ENCODE measurements at places on chromosomes 1 and 21. TPM values are rescaled to one million over a fixed set of nuclear protein-coding genes. Genes with fewer than 3 reads are reported as not detected.

DNA sequence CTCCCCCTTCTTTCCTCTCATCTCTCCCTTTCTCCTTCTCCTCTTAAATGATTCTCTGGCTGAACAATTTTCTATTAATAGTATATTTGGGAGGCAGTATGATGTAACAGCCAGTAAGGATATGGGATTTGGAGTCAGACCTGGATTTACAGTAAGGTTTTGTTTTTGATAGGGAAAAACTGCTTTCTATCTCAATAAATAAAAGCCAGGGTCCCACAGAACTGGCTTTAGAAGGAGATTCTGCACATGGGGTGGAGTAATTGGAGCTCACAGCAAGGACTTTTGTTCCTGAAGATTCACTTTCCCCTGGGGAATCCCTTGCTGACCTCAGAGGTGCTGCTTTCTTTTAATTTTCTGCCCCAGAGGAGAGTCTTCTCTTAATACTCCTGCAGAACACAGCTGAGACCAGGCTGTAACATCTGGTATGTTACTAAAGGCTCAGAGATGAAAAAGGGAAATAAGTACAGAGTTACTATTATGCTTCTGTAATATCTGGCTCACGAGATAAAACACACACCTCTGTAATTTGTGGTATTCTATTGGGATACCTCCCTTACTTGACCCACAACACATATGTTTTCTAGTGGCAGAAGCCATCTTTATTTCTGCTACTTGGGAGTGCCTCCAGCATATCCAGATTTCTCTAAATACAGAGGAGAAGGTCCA lies 13.4 kb downstream of the EPB41 start:
- no peak for DNase-seq

- DNase-seq: no peak
Measured at GRCh38 chr1:95948023-95948422, 714.0 kb downstream of the RWDD3 start.

DNA sequence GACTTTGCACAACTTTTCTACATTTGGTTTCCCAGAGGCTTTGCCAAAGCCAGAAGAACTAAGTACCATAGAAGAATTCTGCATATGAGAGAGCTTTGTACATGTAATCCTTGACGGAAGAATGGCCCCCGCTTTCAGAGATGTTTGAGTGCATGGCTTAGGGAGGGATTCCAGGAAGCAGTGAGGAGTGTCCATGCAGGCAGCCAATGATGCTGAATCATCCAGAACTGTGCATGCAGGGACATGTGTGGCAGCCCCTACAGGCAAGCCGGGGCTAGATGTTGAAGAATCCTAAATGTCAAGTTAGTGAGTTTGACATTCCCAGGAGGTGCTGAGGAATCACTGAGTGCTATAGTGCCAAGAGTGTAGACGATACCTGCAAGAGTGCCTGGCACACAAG lies 9.9 kb upstream of the HAO2 start:
- peak; percentile 25 for DNase-seq

DNA sequence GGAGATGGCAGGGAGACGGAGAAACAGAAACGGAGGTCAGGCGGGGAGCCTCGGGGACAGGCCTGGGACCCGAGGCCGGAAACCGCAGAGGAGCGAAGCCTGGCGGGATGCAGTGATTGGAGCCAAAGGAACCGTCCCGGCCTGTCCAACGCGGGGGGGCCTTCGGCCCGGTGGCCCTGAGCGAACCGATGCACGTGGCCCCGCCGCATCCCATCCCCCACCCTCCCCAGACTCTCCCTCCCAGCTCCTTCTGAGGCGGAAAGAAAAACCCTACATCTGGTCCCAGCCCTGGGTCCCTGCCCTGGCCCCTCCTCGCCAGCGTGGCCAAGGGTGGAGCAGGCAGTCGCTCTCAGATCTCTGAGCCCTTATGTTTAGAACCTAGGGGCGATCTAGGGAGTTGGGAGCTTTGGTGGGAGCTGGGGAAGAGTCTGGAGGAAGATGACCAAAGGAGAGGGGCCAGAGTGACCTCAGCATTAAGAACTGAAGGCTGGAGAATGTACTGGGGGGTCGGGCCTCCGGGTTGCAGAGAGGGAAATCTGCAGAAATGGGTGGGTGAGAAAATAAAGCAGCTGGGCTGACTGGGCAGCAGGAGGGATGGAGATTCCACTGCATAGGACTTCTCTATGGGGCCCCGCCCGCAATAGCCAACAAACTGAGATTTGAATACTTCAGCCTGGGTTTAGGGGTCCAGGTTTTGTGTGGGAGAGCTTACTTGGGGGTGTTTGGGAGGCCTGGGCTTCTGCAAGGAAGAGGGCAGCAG lies 1.5 kb upstream of the CRABP2 start:
- peak; percentile 51 for DNase-seq

DNA sequence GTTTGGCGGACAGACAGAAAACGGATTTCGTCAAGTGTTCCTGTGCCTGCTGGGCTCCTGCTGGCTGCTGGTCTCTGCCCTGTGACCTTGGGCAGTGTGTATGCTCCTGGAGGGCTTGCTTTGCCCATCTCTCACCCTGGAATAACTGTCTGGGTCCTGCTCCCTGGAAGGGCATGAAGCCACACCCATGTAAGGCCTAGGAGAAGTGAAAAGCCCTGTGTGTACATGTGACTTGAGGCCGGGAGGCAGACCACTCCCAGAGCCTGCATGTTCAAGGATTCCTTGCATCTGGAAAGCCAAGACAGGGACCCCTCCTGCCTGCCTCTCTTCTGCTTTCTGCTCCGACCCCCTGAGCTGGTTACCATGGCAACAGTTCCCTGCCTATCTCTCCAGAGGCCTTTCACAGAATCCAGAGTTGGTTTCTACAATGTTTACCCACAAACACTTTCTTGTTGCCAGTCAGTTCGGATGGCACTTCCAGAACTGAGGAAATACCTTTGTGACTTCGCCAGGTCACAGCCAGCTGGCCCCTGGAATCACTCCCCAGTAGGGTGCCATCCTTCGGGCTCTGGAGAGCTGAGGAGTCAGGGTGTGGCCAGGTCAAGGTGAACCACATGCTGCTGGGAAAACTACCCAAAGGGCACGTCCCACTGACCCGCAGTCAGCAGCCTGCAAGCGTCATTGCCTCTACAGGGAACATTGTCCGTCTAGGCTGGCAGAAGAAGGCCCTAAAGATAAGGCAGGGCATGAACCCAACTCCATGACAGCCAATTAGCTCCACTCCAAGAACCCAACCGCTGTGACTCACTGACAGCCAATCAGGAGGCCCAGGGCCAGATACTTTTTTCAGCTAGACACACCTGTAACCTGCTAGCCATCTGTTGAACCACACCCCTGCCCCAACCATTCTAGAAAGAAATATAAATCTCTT lies 14.7 kb upstream of the GPR37L1 start:
- no peak for DNase-seq

GRCh38 chr1:107875689-107876088 lies 89.3 kb downstream of the VAV3 start:
- no peak for DNase-seq

GRCh38 chr1:42133809-42134526 lies 19.2 kb upstream of the GUCA2B start:
- DNase-seq: no peak

GRCh38 chr1:154468535-154469250 lies 33.3 kb upstream of the TDRD10 start:
- DNase-seq: no peak

DNA sequence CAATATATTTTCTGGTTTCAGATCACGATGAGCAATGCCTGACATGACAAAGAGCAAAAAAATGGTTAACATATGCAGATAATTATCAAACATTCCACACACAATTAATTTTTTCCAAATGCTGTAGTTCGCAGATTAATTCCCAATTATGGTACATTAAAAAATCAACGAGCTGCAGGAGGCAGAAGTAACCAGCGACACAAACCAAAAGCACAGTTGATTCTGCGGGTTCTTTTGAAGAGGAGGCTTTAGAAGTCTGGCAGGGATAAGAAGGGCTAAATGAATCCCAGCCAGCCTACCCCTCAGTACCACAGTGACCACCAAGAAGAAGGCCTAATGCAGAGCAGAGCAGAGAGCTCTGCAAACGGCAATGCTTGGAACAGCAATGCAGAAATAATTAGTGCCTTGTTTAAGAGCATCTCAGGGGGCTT lies 17.0 kb upstream of the KNCN start:
- DNase-seq: no peak

GRCh38 chr1:5254131-5254725 lies 599.8 kb downstream of the AJAP1 start:
- DNase-seq: no peak

GRCh38 chr1:115099693-115100050 lies 10.4 kb upstream of the TSPAN2 start:
- no peak for DNase-seq

- DNase-seq: no peak
Measured at GRCh38 chr1:175976865-175977642, 230.0 kb downstream of the COP1 start.

DNA sequence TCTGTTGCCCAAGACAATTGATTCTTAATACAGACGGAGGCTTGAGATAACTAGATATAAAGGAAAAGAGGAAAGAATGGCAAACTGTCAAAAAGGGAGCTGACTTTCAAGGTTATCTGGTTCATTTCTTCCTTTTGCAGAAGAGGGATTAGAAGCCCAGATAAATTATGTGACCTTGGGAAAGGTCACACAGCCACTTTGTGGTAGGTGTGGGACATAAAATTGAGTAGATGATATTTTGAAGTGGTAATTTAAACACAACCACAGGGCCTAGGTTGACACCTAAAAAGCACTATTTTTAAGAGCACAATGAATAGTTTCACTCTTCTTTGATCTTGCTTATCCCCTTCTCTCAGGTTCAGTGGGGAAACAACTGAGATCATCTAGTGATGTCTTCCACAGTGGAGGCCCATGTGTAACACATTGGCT lies 16.9 kb upstream of the KIAA0040 start:
- DNase-seq: no peak

DNA sequence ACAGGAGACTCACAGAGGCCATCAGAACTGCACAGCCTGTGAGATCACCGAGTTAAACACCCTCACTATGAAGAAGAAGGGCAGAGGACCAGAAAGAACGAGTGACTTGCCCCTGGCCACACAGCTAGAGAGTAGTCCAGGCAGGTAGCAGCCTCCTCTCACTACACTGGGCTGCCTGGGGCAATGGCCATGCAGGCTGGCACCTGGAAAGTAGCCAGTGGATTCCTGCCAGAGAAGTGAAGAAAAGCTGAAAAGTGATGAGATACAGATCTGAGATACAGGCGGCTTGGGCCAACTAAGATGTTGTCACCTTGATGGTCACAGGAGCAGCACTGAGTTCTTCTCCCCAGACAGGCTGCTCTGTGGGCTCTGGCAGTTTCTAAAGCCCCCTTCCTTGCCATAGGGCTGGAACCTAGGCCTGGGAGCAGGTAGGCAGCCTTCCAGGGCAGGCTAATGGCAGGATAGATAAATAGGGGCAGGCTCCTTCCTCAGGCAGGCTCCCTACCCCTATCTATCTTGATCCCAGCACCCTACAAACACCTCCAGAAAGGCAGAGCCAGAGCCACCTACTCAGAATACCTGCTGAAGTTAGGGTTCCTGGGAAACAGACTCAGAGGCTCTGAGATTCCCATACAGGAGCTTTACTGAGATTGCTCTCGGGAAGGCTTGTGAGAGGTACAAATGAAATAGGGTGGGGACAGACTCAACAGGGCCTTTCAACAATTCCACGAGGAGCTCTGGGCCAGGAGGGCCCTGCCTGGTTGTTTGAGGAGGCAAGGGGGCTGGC lies 106.3 kb downstream of the BEND5 start:
- no peak for DNase-seq

DNA sequence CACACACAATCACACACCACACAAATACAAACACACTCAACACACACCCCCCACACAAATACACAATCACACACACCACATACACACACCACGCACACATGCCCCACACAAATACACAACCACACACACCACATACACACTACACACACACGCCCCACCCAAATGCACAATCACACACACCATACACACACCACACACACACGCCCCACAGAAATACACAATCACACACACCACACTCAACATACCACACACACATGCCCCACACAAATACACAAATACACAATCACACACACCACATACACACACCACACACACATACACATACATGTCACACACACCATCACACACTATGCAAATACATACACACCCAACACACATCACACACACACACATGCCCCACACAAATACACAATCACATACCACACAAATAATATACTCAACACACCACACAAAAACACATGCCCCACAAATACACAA lies 50.2 kb downstream of the PRDM15 start:
- DNase-seq: no peak

DNA sequence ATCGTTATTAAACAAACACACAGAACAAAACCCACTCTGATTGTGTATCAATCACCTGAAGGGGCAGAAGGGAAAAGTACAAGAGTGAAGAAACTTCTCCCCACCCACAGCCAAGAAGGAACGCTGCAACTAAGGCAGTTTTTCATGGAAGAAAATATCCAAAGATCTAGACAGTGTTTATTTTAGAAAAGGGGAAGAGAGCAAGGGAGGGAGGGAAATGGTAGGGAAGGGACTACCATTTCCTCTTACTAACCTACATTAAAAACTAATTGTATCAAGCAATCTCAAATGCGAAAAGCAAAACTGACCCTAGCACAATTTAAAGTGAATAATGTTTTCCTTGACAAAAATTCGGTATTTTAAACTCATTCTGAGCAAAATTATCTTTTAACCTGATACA lies 3.5 kb downstream of the NRIP1 start:
- DNase-seq: no peak

- peak; percentile 89 for DNase-seq
Measured at GRCh38 chr1:44812822-44813543, 4.7 kb downstream of the BTBD19 start.

DNA sequence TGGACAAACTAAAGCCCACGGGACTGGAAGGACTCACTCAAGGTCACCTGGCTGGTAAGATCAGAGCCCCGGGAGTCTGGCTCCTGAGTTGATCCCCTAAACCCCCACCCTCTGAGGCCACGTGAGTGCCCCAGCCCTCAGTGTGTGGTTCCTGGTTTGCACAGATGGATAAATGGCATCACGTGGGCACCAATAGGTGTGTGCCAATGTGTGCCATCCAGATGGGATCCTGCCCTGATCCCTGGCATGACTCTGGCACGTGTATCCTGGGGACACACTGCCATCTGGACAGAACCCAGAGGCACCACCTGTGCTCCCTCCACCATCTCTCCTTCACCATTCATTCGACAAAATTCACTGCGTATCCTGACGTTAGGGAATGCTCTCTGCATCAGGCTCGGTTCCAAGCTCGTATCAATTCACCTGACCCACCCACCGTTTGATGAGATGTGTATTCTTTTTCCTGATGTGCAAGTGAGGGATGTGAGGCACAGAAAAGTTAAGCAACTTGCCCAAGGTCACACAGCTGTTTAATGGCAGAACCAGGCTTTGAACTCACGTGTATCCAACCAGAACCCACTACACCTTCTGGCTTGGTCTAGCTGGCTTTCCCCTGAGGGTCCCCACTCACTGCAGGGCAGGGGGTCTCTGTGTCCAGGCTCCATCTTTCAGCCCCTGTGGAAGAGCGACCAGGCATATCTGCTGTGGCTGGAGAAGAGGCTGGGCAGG lies 49.8 kb upstream of the PAX7 start:
- no peak for DNase-seq

Gene FOXD3
- 4.2 TPM for total RNA-seq

Gene ADAMTS1
- 53.2 TPM for total RNA-seq

Gene CFH
- total RNA-seq: 115 TPM

Gene CR1
- total RNA-seq: 0.49 TPM

Gene NOL9
- 35.9 TPM for total RNA-seq

Gene LYPD8
- total RNA-seq: not detected

Gene EFNA1
- 125 TPM for total RNA-seq

All from lower leg skin (tissue), 4 donors.